Uterus (tissue), 4 donors: ENCODE measurements at places on chromosomes 2 and 18. TPM values are rescaled to one million over a fixed set of nuclear protein-coding genes. Genes with fewer than 3 reads are reported as not detected.

CPO gene
- total RNA-seq, result 0.90 TPM

PDE1A gene
- total RNA-seq, result 83.1 TPM

- H3K4me3 ChIP-seq, result no peak overlapping the region
- H3K27ac ChIP-seq, result no peak overlapping the region
- H3K27me3 ChIP-seq, result no peaks in the 10 kb centered on the region
- no peak for DNase-seq
- no peaks in the 10 kb centered on the region for H3K4me1 ChIP-seq
Observed at GRCh38 chr2:37555457-37555856, 116.0 kb downstream of the CDC42EP3 start.

TACR1 gene
- total RNA-seq, result 7.7 TPM

- H3K4me3 ChIP-seq, result no peak overlapping the region
- DNase-seq, result peak; percentile 38
- no peaks in the 10 kb centered on the region for H3K4me1 ChIP-seq
- no peaks in the 10 kb centered on the region for H3K36me3 ChIP-seq
- H3K27me3 ChIP-seq, result no peaks in the 10 kb centered on the region
- H3K27ac ChIP-seq, result no peak overlapping the region
Observed at GRCh38 chr2:96174251-96175144, 29.3 kb upstream of the DUSP2 start.

- no peak overlapping the region for H3K27ac ChIP-seq
- no peaks in the 10 kb centered on the region for H3K27me3 ChIP-seq
- no peaks in the 10 kb centered on the region for H3K4me1 ChIP-seq
- H3K4me3 ChIP-seq, result no peak overlapping the region
- DNase-seq, result no peak
Observed at GRCh38 chr2:145199827-145200706, 680.1 kb upstream of the ZEB2 start.

SETBP1 gene
- 74.0 TPM for total RNA-seq

GRCh38 chr2:192197357-192197756 is 2.6 kb upstream of the TMEFF2 start:
- peaks cover 63% of the 10 kb centered on the region for H3K27me3 ChIP-seq
- H3K27ac ChIP-seq, result no peak overlapping the region
- H3K4me1 ChIP-seq, result no peaks in the 10 kb centered on the region
- no peaks in the 10 kb centered on the region for H3K36me3 ChIP-seq
- no peak for DNase-seq

- H3K36me3 ChIP-seq, result no peaks in the 10 kb centered on the region
- no peaks in the 10 kb centered on the region for H3K27me3 ChIP-seq
- H3K4me3 ChIP-seq, result no peak overlapping the region
- no peak for DNase-seq
Observed at GRCh38 chr2:95061119-95061512, 35.6 kb downstream of the MAL start.

DNA sequence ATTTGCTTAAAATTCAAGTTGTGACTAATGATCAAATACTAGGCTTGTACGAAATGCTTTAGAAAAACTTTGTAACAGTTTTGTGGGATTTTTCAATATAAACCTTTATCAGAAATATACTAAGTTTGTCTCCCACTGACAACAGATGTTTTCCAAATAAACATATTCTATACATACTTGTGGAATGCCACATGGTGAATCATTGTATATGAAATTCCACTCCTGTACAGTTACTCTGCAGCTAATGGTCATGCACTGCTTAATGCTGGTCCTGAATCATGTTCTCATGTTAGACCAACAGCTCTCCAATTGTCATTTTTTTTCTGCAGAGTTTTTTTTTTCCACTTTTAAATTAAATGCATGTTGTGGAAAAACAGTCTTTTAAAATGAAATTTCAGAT is 90.1 kb downstream of the DPP4 start:
- H3K4me1 ChIP-seq, result no peaks in the 10 kb centered on the region
- H3K4me3 ChIP-seq, result no peak overlapping the region
- no peak overlapping the region for H3K27ac ChIP-seq
- no peaks in the 10 kb centered on the region for H3K27me3 ChIP-seq

CYP1B1 gene
- 58.2 TPM for total RNA-seq

KCNJ3 gene
- total RNA-seq, result 0.91 TPM

DNA sequence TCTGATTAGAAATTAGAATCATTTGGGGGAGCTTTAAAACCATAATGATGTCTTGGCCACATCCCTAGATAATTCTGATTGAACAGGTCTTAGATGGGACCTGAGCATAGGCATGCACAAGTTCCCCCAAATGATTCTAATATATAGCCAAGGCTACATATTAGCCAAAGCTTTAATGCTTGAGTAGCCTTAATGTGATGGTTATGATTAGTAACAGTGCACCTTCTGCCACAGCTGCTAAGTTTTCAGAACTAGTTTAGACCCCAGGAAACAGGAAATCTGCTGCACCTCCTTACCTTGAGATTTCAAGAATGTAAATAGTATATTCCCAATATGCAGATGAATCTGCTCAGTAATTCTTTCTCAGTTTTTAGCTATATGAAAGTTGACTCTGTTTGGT is 119.8 kb downstream of the PTPN4 start:
- no peaks in the 10 kb centered on the region for H3K36me3 ChIP-seq
- no peak for DNase-seq
- H3K27me3 ChIP-seq, result no peaks in the 10 kb centered on the region

HOXD1 gene
- not detected for total RNA-seq

- DNase-seq, result no peak
- no peak overlapping the region for H3K27ac ChIP-seq
- H3K27me3 ChIP-seq, result no peaks in the 10 kb centered on the region
- no peak overlapping the region for H3K4me3 ChIP-seq
- no peaks in the 10 kb centered on the region for H3K4me1 ChIP-seq
- H3K36me3 ChIP-seq, result no peaks in the 10 kb centered on the region
Observed at GRCh38 chr2:46257476-46257875, 39.7 kb upstream of the EPAS1 start.
